Mucosa of descending colon (tissue), 3 donors: ENCODE measurements at places on chromosomes 12 and 14. TPM values are rescaled to one million over a fixed set of nuclear protein-coding genes. Genes with fewer than 3 reads are reported as not detected.

TAS2R20 gene
- total RNA-seq: 1.6 TPM

- DNase-seq: peak; percentile 61
These were observed at the start of gene TTC9 for GRCh38 chr14:70641548-70642302. TTC9 (plus strand) TSS chr14:70641916; CDS start chr14:70642130, 214 bp downstream.

DNA sequence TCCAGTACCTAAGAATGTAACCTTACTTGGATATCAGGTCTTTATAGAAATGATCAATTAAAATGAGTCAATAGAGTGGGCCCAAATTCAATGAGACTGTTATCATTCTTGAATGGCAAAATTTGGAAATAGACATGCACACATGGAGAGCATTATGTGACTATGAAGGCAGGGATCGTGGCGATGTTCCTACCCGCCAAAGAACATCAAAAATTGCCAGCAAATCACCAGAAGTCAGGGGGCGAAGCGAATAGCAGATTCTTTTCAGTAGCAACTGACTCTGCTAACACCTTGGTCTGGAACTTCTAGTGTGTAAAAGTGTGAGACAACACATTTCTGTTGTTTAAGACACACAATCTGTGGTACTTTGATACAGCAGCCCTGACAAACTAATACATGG is 192.5 kb downstream of the ACSS3 start:
- DNase-seq: no peak

TAPBPL gene
- total RNA-seq: 107 TPM

- peak; percentile 43 for DNase-seq
These were observed 36.0 kb upstream of the TDRD9 start for GRCh38 chr14:103892247-103892646.

GRCh38 chr12:109839444-109839843 is 6.2 kb upstream of the TRPV4 start:
- no peak for DNase-seq

DNA sequence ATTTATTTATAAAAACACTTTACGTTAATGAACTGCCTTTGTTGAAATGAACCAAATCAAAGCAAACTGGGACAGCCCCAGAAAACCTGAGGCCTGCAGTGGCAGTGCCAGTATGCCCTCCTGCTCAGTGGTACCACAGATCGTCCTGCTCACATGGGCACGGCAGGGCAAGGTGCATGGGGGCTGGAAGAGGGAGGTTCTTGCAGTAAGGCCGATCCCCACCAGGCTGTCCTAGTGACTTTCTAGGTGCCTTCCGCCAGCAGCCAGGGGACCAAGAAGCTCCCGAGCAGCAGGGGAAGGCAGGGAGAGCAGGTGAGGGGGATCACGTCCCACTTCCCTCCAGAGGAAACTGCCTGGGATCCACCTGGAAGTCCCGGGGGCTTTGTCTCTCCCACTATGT is 63.9 kb downstream of the TESC start:
- no peak for DNase-seq

HAL gene
- 1.0 TPM for total RNA-seq

DNA sequence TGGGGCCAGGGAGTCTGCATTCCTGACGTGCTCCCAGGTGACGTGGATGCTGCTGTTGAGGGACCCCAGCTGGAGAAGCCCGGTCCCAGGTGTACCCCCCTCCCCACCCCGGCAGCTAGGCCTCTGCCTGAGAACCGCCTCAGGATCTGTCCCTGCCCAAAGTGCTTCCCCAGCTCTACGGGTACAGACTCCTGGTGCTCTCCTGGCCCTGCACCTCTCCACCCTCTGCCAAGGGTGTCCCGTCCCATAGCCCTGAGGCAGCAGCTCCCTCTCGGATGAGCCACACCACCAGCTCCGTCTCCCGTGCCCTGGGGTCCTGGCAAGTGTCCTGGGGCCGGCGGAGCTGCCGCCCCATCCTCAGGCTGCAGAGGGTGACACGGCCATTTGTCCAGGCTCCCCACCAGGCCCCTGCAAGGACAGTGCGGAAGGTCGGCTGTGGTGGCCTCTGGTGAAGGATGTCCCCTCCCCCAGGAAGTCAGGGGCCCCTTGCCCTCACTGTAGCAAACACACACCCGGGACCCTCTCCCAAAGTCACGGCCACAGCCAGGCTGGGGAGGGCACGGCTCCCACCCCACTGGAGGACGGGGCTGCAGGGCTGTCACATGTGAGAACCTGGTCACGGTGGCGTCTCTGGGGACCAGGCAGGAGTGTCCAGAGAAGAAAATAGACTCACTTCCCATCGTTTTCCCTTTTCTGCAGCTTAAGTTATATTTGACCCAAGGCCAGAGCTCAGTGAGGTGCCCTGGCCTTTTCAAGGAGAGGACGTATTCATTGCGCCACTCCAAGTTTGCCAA is 74.4 kb upstream of the FBRSL1 start:
- DNase-seq: peak; percentile 38

GRCh38 chr14:102013669-102014200 is 49.4 kb downstream of the DYNC1H1 start:
- no peak for DNase-seq

GRCh38 chr12:80441921-80442320 is 2.1 kb upstream of the PTPRQ start:
- DNase-seq: no peak

PRB2 gene
- total RNA-seq: not detected

BEGAIN gene
- total RNA-seq: 2.5 TPM

CELA1 gene
- not detected for total RNA-seq

- peak; percentile 73 for DNase-seq
These were observed 21.3 kb downstream of the LRRIQ1 start for GRCh38 chr12:85057370-85057963.

GRCh38 chr12:88805692-88806091 is 225.4 kb upstream of the KITLG start:
- no peak for DNase-seq
